Stimulated activated CD8-positive, alpha-beta memory T cell treated with anti-CD3 and anti-CD28 coated beads, Interleukin-2, amount 100 ng/mL, for 1 hour (primary cell): ENCODE measurements at places on chromosomes 3 and 15.

DNA sequence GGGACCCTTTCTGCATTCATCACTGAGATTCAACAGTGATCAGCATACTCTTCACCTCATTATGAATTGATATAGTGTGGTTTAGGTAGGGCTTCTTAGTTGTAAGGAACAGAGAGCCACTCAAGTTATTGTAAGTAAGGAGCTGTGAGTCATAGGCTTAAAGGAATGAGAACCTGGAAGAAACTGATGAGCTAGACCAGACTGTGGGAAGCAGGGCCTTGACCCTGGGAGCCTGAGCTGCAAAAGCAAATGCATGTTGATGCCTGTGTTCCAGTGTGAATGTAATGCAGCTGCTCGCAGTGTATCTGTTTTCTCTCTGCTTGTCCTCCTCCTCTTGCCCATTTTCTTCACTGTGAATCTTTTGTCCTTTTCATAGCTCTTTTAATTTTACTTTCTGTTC is 13.6 kb downstream of the ZKSCAN7 start:
- no peak for DNase-seq

- no peak for DNase-seq
These were observed 4.1 kb upstream of the HDAC11 start for GRCh38 chr3:13475871-13476590.

DNA sequence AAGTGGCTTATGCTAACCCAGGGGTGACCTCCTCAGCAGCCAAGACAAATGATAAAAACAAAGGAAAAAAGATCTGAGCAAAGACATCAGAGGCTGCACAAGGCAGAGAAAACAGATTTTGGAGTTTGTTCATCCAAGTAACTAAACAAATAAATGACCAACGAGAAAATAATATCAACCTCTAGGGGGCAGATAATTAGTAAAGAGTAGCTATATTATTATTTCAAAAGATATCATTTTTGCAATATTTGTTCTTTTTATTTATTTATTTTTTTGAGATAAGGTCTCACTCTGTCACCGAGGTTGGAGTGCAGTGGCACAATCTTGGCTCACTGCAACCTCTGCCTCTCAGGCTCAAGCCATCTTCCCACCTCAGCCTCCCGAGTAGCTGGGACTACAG is 101.8 kb downstream of the PCCB start:
- no peak for DNase-seq

DNA sequence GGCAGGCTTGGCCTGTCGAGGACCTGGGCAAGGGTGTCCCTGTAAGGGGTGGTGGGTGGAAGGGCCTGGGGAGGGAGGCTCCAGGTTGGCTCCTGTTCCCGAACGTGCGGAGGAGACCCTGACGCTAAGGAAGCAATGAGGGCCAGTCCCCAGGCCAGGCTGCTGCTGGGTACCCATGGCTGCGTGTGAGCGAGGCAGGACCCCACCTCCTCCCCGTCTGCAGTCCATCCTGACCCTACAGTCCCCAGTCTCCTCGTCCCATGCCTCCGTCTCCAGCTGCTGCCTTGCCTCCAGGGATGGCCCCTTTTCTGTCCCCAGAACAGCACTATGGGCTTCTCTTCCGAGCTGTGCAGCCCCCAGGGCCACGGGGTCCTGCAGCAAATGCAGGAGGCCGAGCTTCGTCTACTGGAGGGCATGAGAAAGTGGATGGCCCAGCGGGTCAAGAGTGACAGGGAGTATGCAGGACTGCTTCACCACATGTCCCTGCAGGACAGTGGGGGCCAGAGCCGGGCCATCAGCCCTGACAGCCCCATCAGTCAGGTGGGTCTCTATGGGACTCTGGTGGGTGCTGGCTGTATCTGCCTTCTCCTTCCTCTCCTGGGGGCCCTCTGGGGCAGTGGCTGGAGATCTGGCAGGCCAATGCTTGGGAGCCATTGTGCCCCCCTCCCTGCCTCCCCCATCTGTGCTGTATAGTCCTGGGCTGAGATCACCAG is 571 bp downstream of the FES start:
- no peak for DNase-seq
